ENCODE measurements at places on chromosomes 6 and 20.

GRCh38 chr6:123965894-123966293 is 162.2 kb downstream of the NKAIN2 start:
- peak; percentile 73 for DNase-seq

- DNase-seq, result no peak
These were observed 25.6 kb downstream of the BLTP3A start for GRCh38 chr6:34817446-34817845.

GRCh38 chr20:33009214-33010132 is 2.0 kb downstream of the BPIFB2 start:
- DNase-seq, result no peak

- DNase-seq, result peak; percentile 29
These were observed 9.2 kb downstream of the DTNBP1 start for GRCh38 chr6:15653581-15653980.

- no peak for DNase-seq
These were observed 448.9 kb downstream of the COL12A1 start for GRCh38 chr6:74756923-74757322.

DNA sequence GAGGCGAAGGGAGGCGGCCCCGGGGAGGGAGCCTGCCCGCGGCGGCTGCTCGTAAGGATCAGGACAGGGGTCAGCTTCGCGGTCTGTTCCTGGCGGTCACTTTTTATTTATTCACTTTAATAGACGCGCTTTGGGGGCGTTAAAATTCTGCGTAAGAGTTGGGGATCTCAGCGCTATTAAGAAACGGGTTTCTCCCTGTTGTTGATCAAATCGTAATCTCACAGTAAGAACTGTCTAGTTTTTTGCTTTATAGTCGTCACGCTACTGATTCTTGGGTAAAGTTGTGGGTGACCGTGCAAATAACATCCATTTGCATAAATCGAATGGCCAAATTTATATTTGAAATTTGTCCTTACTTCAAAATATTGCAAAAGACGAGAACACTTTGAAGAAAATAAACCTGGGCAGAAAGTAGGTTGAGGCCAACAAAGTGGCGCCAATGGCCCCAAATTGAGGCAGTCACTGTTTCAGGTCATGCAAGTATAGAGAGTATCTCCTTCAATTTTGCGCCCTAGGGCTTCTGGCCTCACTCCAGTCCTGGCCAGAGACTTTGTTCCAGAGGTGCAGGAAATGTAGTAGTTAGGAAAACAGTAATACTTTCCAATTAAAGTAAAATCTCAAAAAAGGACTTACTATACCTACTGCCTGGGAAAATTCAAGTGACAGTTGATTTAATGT is 963 bp upstream of the RMND1 start:
- DNase-seq, result peak; percentile 70

GRCh38 chr6:10276660-10277287 is 138.1 kb downstream of the TFAP2A start:
- no peak for DNase-seq

- DNase-seq, result no peak
These were observed 172.0 kb upstream of the NRSN1 start for GRCh38 chr6:23953976-23954375.

DNA sequence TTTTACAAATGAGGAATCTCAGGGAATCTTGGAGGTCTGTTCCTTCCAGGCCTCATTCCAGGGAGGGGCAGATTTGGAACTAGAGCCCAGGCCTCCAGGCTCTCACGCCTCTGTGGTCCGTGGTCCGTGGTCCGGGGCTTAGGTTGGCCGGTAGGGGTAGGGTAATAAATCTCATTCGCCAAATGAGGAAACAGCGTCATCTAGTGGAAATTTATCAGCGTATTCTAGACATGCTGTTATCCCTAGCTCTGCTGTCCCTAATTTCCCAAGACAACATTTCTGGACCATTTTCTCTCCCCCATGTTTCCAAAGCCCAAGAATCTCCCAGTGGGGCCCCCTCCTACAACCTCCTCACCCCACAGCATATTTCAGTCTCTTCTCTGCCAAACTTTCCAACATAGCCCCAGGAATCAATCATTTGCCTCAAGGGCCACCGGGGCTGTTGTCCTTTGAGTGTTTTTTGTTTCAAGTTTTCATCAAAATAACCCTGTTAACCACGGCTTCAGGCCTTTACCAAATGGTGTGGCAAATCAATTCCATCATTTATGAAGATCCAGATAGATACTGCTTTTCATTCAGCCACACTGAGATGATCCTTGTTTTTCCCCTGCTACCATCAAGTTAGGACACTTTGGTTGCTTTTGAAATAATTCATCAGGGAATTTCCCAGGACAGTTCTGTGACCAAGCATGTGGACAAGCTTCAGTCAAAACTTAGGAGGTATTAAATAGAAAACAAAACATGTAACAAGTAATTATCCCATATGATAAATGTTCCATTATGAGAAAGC is 126.8 kb downstream of the ALDH8A1 start:
- DNase-seq, result peak; percentile 92

DNA sequence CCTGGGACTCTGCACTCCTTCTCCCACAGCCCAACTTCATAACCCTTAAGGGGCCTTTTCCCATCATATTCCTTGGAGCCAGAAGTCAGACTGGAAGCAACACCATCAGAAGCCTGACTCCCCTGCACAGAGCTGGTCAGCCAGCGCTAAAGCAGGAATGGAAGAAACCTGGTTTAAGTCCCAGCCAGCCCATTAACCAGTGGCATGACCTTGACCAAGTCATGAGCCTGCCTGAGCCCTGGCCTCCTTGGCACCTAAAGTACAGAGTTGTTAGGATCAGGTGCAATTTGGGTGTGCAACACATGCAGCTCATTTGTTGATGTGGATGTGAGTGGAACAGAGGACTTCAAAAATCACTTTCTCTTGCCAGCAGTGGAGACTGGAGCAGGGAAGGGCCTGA is 20.8 kb downstream of the FOXP4 start:
- DNase-seq, result no peak

DNA sequence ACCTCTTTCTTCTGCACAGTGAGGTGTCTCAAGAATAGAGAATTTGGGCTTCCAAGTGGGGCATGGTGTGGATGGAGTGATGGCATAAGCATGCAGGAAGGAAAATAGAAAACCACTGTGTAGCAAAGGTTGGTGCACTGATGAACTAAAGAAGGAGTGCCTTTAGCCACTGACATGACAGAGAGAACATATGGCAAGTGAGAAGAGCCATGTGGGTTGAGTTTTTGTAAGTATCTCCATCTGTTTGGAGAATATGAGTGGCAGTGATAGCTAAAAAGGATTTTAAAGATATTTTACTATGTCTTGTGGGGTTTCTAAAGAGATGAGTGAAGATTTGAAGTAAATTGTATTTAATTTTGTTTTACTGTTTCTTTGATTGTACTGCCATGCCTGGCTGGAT is 160.5 kb upstream of the GRIK2 start:
- no peak for DNase-seq

DNA sequence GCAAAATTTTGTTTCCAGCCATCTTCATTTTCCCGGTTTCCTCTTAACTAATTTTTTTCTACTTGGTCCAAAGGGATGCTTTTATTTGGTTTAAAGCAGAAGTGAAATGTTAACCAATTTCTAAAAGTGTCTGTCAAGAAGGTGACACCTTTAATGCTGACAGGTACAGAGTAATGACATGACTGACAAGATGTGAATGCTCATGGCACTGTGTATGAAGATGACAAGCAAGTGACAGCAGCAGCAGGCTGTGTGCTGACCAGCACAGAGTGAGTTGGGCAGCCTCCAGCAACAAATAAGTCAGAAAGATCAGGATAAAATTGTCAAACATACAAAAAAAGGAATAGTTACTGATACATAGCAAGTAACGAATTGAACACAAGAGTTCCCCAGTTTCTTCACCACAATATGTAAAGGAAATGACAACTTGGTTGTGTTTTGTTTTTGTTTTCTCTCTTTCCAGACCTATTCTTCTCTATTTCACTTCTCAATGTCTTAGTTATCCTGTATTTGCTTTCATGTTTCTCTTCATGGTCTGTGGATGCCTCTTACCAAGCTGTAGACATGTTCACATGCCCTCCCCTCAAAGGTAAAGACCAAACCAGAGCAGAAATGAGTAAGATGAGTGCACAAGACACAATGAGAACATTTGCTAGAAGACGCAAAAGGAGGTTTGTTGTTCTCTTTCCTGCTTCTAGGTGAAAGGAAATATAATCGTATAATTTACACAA is 174.9 kb downstream of the FRK start:
- no peak for DNase-seq
